T-helper 17 cell (primary cell): ENCODE measurements at places on chromosomes 16 and 17. TPM values are rescaled to one million over a fixed set of nuclear protein-coding genes. Genes with fewer than 3 reads are reported as not detected.

The KLHL10 gene
- total RNA-seq = not detected

The NPIPB13 gene
- total RNA-seq = 17.4 TPM

The SGSM2 gene
- 119 TPM for total RNA-seq

The CD300A gene
- 9.6 TPM for total RNA-seq

The HLF gene
- 22.5 TPM for total RNA-seq

The TBX21 gene
- total RNA-seq = 7.9 TPM

The HP gene
- total RNA-seq = not detected

The ITGB4 gene
- 0.72 TPM for total RNA-seq
